ENCODE measurements at places on chromosomes 16 and 17. TPM values are rescaled to one million over a fixed set of nuclear protein-coding genes. Genes with fewer than 3 reads are reported as not detected.

DNA sequence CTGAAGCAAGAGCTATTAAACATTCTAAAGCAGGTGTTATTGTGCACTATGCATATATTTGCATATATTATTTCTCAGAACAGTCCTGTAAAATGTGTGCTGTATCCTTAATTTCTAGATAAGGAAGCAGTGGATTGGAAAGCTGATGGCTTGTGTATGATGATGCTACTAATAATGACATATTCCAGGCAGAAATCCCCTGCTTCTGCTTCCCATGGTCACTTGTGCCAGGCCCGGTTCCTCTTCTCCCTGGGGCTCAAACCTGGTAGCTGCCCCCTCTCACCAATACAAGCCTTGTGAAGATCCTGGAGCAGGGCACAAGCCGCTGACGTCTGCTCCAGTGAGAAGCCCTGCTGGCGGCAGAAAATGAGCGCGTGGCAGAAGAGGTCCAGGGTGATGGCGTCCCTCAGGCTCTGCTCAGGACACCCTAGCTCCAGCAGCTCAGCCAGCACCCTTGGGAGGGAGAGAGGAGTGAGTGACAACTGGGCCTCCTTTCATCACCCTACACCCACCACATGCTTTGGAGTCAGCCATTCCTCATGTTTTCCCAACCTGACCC is 1.8 kb downstream of the CFAP119 start:
- no peak for DNase-seq
- H3K27me3 ChIP-seq, result no peaks in the 10 kb centered on the region
- H3K4me3 ChIP-seq, result peak overlapping the region; percentile 94

The FOXN1 gene
- total RNA-seq, result not detected

The SLC35G6 gene
- not detected for total RNA-seq

The SNN gene
- total RNA-seq, result 12.0 TPM

The USH1G gene
- not detected for total RNA-seq

Data from activated naive CD4-positive, alpha-beta T cell treated with anti-CD3 and anti-CD28 coated beads for 36 hours (primary cell).